ENCODE measurements at places on chromosomes 6 and 20. TPM values are rescaled to one million over a fixed set of nuclear protein-coding genes. Genes with fewer than 3 reads are reported as not detected.
A peak's percentile ranks its signal among the peaks of the same experiment; 100 is the strongest.

DNA sequence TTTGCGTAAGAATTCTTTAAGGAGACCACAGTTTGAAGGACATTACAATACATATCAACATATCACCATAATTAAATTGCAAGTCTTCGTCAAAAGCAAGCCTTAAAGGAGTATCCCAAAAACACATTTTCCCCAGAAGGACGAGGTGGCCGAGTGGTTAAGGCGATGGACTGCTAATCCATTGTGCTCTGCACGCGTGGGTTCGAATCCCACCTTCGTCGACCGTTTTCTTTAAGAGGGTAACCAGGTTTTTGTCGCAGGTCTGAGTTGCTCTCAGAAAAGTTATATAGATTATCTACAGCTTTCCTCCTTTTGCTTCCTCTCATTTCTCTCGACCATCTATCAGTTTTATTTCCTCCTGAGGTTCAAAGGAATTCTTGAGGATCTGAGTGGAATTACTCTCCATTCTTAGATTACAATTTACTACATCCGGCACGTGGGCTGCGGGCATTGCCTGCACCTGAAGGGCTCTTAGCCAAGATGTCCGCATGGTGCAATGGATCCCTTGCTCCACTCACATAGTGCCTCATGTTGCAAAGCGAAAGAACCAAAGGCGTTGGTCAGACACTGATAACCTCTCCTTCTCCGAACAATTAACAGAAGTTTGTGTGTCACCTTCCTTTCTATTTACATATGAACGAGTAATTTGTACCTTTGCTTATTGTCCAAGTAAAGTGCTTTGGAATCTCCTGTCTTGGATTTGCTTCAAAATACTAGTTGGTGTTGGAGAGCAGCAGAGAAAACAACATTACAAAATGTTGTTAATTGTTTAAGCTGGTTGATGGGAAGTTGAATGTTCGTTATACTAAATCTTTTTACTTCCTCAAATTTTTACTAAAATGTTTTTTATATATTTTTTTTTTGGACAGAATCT, 14.0 kb downstream of the POM121L2 start:
- DNase-seq = no peak
- H3K4me3 ChIP-seq = no peak overlapping the region
- H3K27me3 ChIP-seq = peaks cover 53% of the 10 kb centered on the region
- H3K4me1 ChIP-seq = no peaks in the 10 kb centered on the region
- H3K27ac ChIP-seq = no peak overlapping the region

DNA sequence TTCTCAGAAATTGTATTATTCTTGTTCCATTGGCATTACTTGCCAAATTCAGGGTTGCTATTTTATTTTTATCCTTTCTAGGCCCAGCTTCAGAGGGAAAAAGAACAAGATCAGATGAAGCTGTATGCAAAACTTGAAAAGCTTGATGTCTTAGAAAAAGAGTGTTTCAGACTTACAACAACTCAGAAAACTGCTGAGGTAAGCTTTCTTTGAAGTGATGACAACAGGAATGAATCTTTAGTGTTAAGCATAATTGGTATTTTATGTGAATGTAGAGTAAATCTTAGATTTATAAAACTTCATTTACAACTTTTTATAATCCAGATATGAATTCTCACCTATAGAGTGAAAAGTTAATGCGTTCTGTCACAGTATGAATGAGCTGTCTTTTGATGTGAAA, 58.4 kb downstream of the CEP57L1 start:
- H3K4me1 ChIP-seq = no peaks in the 10 kb centered on the region
- no peak overlapping the region for H3K4me3 ChIP-seq
- no peaks in the 10 kb centered on the region for H3K27me3 ChIP-seq
- no peak for DNase-seq
- H3K36me3 ChIP-seq = no peaks in the 10 kb centered on the region
- H3K27ac ChIP-seq = no peak overlapping the region

DNA sequence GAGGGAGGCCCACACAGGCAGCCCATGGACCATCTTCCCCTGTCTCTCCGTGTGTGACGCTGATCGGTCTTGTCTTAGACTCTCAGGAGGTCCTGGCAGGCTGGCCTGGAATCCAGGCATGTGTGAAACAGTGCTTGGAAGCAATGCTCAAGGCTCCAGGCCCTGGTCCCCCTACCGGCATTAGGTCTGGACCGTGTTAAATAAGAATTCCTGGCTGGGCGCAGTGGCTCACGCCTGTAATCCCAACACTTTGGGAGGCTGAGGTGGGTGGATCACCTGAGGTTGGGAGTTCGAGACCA, 13.0 kb downstream of the IP6K3 start:
- no peak overlapping the region for H3K27ac ChIP-seq
- H3K27me3 ChIP-seq = no peaks in the 10 kb centered on the region
- H3K36me3 ChIP-seq = no peaks in the 10 kb centered on the region
- H3K4me1 ChIP-seq = peaks cover 22% of the 10 kb centered on the region
- no peak for DNase-seq
- no peak overlapping the region for H3K4me3 ChIP-seq

GRCh38 chr20:50560867-50561266, 50.7 kb downstream of the PTPN1 start:
- no peaks in the 10 kb centered on the region for H3K36me3 ChIP-seq
- peak overlapping the region; percentile 26 for H3K27ac ChIP-seq
- H3K27me3 ChIP-seq = no peaks in the 10 kb centered on the region
- no peak overlapping the region for H3K4me3 ChIP-seq

DNA sequence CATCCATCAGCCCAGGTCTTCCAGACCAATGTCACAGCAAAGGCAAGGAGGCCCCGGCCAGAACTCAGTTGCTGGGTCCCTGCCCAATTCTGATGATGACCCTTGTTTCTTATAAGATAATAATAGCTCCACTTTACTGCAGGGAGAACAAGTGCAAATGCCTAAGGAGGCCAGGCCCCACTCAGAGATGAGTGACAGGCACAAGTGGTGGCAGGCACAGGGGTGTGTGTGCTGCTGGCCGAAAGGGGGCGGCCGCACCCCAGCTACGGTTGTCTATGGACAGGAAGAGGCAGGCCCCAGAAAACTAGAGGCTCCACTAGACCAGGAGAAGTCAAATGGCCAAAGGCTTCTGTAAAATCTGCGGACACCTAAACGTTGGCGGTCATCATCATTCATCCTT, 28.6 kb downstream of the GNAS-AS1 start:
- H3K27me3 ChIP-seq = no peaks in the 10 kb centered on the region
- no peak for DNase-seq
- H3K27ac ChIP-seq = no peak overlapping the region
- no peaks in the 10 kb centered on the region for H3K36me3 ChIP-seq

GRCh38 chr6:163285691-163286090, 128.8 kb upstream of the QKI start:
- no peaks in the 10 kb centered on the region for H3K36me3 ChIP-seq
- no peak overlapping the region for H3K4me3 ChIP-seq

DNA sequence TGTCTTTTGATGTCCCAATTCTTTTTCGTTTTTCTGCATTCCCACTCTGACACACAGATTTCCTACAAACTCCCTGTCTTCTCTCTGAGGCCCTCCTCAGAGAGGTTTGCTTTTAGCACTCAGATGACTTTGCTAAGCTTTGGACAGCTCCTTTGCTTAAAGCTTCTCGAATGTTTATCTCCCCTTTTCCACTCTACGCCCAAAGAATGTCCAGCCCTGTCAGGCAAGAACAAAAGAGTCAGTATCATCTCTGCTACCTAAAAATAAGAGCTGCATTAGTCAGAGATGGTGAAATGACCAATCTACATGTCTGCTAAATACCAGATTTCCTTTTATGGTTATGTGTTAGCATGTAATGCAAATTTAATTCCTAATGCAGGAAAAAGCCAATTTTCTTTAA, 56.8 kb downstream of the PREP start:
- H3K27me3 ChIP-seq = no peaks in the 10 kb centered on the region
- H3K36me3 ChIP-seq = no peaks in the 10 kb centered on the region
- no peaks in the 10 kb centered on the region for H3K4me1 ChIP-seq
- no peak for DNase-seq
- H3K4me3 ChIP-seq = no peak overlapping the region

- DNase-seq = no peak
- H3K36me3 ChIP-seq = no peaks in the 10 kb centered on the region
- no peak overlapping the region for H3K27ac ChIP-seq
- no peak overlapping the region for H3K4me3 ChIP-seq
- H3K4me1 ChIP-seq = no peaks in the 10 kb centered on the region
These were observed 85.5 kb downstream of the KHDC1L start for GRCh38 chr6:73139681-73140383.

- H3K27ac ChIP-seq = no peak overlapping the region
- H3K27me3 ChIP-seq = no peaks in the 10 kb centered on the region
- DNase-seq = no peak
- no peaks in the 10 kb centered on the region for H3K36me3 ChIP-seq
- no peak overlapping the region for H3K4me3 ChIP-seq
These were observed 13.3 kb upstream of the TCFL5 start for GRCh38 chr20:62874964-62875344.

DNA sequence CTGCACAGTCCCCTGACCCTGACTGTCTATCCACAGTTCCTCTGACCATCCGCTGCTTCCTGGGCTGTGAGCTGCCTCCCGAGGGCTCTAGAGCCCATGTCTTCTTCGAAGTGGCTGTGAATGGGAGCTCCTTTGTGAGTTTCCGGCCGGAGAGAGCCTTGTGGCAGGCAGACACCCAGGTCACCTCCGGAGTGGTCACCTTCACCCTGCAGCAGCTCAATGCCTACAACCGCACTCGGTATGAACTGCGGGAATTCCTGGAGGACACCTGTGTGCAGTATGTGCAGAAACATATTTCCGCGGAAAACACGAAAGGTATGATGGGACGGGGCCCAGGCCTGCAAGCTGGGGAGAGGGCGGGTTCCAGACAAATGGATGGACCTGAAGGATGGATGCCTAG, 4.3 kb downstream of the PROCR start:
- H3K36me3 ChIP-seq = no peaks in the 10 kb centered on the region
- no peaks in the 10 kb centered on the region for H3K27me3 ChIP-seq
- H3K27ac ChIP-seq = no peak overlapping the region
- no peaks in the 10 kb centered on the region for H3K4me1 ChIP-seq
- H3K4me3 ChIP-seq = no peak overlapping the region

- DNase-seq = no peak
- H3K27me3 ChIP-seq = no peaks in the 10 kb centered on the region
- H3K4me3 ChIP-seq = no peak overlapping the region
- no peak overlapping the region for H3K27ac ChIP-seq
- no peaks in the 10 kb centered on the region for H3K36me3 ChIP-seq
These were observed 474.9 kb upstream of the AGPAT4 start for GRCh38 chr6:161748535-161749416.

GRCh38 chr6:118722829-118723813, 71.7 kb upstream of the CEP85L start:
- H3K36me3 ChIP-seq = no peaks in the 10 kb centered on the region
- H3K4me1 ChIP-seq = no peaks in the 10 kb centered on the region
- no peak for DNase-seq
- no peak overlapping the region for H3K27ac ChIP-seq
- H3K4me3 ChIP-seq = no peak overlapping the region
- no peaks in the 10 kb centered on the region for H3K27me3 ChIP-seq

DNA sequence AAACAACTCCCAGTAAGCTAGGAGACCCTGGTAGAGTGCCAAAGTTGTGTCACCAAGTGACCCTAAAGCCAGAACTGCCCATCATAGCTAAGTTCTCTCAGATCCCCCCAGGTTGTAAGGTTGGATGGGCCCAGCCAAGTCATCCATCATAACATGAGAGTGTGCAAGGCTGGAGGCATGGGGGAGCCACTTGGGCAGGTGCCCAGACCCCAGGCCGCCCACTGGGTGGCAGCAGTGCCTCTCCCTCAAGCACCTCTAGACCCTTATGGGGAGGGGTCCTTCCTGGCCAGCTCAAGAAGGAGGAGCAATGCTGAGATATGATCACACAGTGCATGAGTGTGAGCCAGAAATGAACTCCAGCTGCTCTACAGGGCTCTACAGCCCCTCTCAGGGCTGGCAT, 154.5 kb downstream of the MYLK4 start:
- H3K36me3 ChIP-seq = no peaks in the 10 kb centered on the region
- H3K4me1 ChIP-seq = no peaks in the 10 kb centered on the region
- H3K27me3 ChIP-seq = no peaks in the 10 kb centered on the region

- H3K27ac ChIP-seq = no peak overlapping the region
- no peak for DNase-seq
- peaks cover 21% of the 10 kb centered on the region for H3K4me1 ChIP-seq
- H3K27me3 ChIP-seq = no peaks in the 10 kb centered on the region
- H3K4me3 ChIP-seq = no peak overlapping the region
- H3K36me3 ChIP-seq = no peaks in the 10 kb centered on the region
These were observed 112.9 kb downstream of the FOXO3 start for GRCh38 chr6:108673602-108674001.

Gene CST9
- total RNA-seq = not detected

Gene SYCP2L
- total RNA-seq = 3.7 TPM

Gene SYS1
- 57.4 TPM for total RNA-seq

Gene VSX1
- not detected for total RNA-seq

Gene CFAP206
- 8.7 TPM for total RNA-seq

Gene ID4
- 63.6 TPM for total RNA-seq

Gene SEMG1
- total RNA-seq = 0.14 TPM

Data from prostate gland (tissue), 2 donors.